ENCODE measurements at places on chromosomes 5 and 9. TPM values are rescaled to one million over a fixed set of nuclear protein-coding genes. Genes with fewer than 3 reads are reported as not detected.
A peak's percentile ranks its signal among the peaks of the same experiment; 100 is the strongest.

- H3K27ac ChIP-seq, result no peak overlapping the region
- no peaks in the 10 kb centered on the region for H3K4me1 ChIP-seq
- H3K27me3 ChIP-seq, result no peaks in the 10 kb centered on the region
- no peak for DNase-seq
- H3K36me3 ChIP-seq, result no peaks in the 10 kb centered on the region
- no peak overlapping the region for H3K4me3 ChIP-seq
Measured at GRCh38 chr9:135379540-135380267, 99.9 kb upstream of the PPP1R26 start.

- H3K4me1 ChIP-seq, result no peaks in the 10 kb centered on the region
- H3K27ac ChIP-seq, result no peak overlapping the region
- DNase-seq, result no peak
- no peaks in the 10 kb centered on the region for H3K27me3 ChIP-seq
Measured at GRCh38 chr5:59055745-59056448, 473.0 kb downstream of the RAB3C start.

- no peak for DNase-seq
- H3K4me3 ChIP-seq, result no peak overlapping the region
- H3K4me1 ChIP-seq, result no peaks in the 10 kb centered on the region
- H3K27ac ChIP-seq, result no peak overlapping the region
- H3K27me3 ChIP-seq, result no peaks in the 10 kb centered on the region
- H3K36me3 ChIP-seq, result no peaks in the 10 kb centered on the region
Measured at GRCh38 chr5:15544039-15544438, 44.1 kb downstream of the FBXL7 start.

- H3K27ac ChIP-seq, result no peak overlapping the region
- no peaks in the 10 kb centered on the region for H3K27me3 ChIP-seq
- DNase-seq, result no peak
- H3K36me3 ChIP-seq, result no peaks in the 10 kb centered on the region
- H3K4me3 ChIP-seq, result no peak overlapping the region
- no peaks in the 10 kb centered on the region for H3K4me1 ChIP-seq
Measured at GRCh38 chr9:131253891-131254491, 22.3 kb downstream of the FAM78A start.

DNA sequence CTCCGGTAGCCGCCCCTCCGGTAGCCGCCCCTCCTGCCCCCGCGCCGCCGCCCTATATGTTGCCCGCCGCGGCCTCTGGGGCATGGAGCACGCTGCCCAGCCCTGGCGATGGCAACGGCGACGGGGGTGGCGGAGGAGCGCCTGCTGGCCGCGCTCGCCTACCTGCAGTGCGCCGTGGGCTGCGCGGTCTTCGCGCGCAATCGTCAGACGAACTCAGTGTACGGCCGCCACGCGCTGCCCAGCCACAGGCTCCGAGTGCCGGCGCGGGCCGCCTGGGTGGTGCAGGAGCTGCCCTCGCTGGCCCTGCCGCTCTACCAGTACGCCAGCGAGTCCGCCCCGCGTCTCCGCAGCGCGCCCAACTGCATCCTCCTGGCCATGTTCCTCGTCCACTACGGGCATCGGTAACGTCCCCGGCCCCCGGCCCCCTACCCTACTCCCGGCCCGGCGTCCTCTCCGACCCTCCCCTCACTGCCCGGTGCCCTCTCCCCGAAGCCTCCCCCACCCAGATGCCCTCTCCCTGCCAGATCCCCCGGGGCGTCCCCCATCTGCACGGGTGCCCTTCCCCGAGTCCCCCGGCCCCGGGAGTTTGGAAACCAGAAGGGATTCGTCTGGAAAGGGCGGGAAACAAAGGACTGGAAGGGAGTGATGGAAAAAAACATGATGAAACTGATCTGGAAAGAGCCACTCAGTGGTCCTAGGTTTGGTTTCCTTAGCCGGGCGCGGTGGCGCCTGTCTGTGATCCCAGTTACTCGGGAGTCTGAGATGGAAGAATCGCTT lies 417 bp downstream of the SRD5A1 start:
- H3K36me3 ChIP-seq, result no peaks in the 10 kb centered on the region
- no peaks in the 10 kb centered on the region for H3K27me3 ChIP-seq
- DNase-seq, result no peak
- peak overlapping the region; percentile 97 for H3K4me3 ChIP-seq
- H3K27ac ChIP-seq, result peak overlapping the region; percentile 99

- peak overlapping the region; percentile 89 for H3K4me3 ChIP-seq
- DNase-seq, result no peak
- peak overlapping the region; percentile 92 for H3K27ac ChIP-seq
Measured at GRCh38 chr9:127423476-127423933, 677 bp upstream of the ZNF79 start.

DNA sequence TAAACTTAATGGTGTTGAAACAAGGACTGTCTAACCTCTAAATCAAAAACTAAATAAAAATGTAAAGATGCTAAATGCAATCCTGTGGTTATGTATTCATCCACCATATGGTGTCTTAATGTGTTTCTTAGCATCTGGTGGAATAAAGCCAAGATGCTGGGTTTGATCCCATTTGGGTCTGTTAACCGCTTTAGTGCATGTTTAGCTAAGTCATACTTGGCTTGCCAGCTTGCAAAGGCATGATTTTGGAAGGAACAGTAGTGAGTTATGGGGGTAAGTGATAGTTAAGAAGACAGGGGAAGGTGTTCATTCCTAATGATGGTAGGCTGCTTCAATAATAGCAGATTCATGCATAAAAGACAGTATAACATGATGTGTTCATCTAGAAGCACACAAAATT lies 139.0 kb upstream of the SLC27A6 start:
- no peaks in the 10 kb centered on the region for H3K4me1 ChIP-seq
- no peak for DNase-seq
- no peak overlapping the region for H3K27ac ChIP-seq
- no peak overlapping the region for H3K4me3 ChIP-seq
- H3K27me3 ChIP-seq, result no peaks in the 10 kb centered on the region

DNA sequence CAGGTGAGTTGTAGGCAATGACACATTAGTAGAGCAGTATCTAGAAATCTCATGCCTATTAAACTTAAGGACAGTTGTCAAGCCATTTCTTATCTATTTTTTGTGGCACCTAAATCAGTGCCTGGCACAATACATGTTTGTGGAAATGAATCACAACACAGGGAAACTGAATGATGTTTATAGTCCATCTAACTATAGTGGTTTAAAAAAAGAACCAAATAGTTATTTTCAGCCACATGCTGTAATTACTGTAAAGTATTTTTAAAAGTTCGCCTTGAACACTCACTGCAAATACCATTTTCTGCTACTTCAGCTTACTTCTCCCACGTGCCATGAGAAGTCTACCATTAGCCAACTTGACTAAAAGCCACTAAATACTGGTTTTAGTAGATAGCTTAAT lies 21.9 kb downstream of the FNBP1 start:
- DNase-seq, result no peak
- no peaks in the 10 kb centered on the region for H3K4me1 ChIP-seq
- H3K4me3 ChIP-seq, result no peak overlapping the region

- DNase-seq, result no peak
- H3K27me3 ChIP-seq, result no peaks in the 10 kb centered on the region
- peak overlapping the region; percentile 32 for H3K4me3 ChIP-seq
- peaks cover 9% of the 10 kb centered on the region for H3K4me1 ChIP-seq
- no peaks in the 10 kb centered on the region for H3K36me3 ChIP-seq
- peak overlapping the region; percentile 73 for H3K27ac ChIP-seq
Measured at GRCh38 chr5:81850501-81851357, 99.8 kb upstream of the SSBP2 start.

DNA sequence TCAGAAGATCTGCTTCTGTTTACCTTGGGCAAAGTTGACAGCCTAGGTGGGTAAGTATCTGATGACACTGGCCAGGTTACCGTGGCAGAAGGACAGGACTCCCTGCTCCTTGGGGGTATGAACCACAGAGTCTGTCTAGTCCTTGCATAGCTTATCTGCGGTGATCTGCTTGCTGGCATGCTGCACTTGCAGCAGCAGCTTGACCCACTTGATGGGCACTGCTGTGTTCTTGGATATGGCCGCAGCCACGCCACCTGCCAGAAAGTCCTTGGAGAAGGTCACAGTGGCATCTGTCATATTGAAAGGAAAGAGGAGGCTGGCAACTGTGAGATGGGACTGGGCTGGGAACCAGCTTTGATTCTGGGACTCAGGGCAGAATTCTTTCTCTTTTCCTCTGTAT lies 35.9 kb upstream of the POC5 start:
- H3K4me3 ChIP-seq, result no peak overlapping the region
- H3K27ac ChIP-seq, result no peak overlapping the region
- no peak for DNase-seq
- no peaks in the 10 kb centered on the region for H3K27me3 ChIP-seq

GRCh38 chr9:71271602-71272001 lies 150.2 kb upstream of the TRPM3 start:
- no peak for DNase-seq
- H3K36me3 ChIP-seq, result no peaks in the 10 kb centered on the region
- no peaks in the 10 kb centered on the region for H3K4me1 ChIP-seq

- H3K4me1 ChIP-seq, result no peaks in the 10 kb centered on the region
- no peaks in the 10 kb centered on the region for H3K36me3 ChIP-seq
- no peak overlapping the region for H3K27ac ChIP-seq
- H3K4me3 ChIP-seq, result no peak overlapping the region
Measured at GRCh38 chr5:137344723-137345322, 154.3 kb downstream of the SPOCK1 start.

GRCh38 chr5:54387659-54388232 lies 67.8 kb upstream of the HSPB3 start:
- H3K27me3 ChIP-seq, result no peaks in the 10 kb centered on the region
- no peak overlapping the region for H3K4me3 ChIP-seq
- H3K27ac ChIP-seq, result no peak overlapping the region

- no peaks in the 10 kb centered on the region for H3K36me3 ChIP-seq
- no peaks in the 10 kb centered on the region for H3K4me1 ChIP-seq
Measured at GRCh38 chr9:94761481-94761880, 35.0 kb downstream of the AOPEP start.

- H3K4me3 ChIP-seq, result no peak overlapping the region
- H3K27ac ChIP-seq, result no peak overlapping the region
- no peaks in the 10 kb centered on the region for H3K27me3 ChIP-seq
- no peaks in the 10 kb centered on the region for H3K36me3 ChIP-seq
Measured at GRCh38 chr5:14895301-14895700, 23.7 kb upstream of the ANKH start.

GRCh38 chr5:171724468-171725204 lies 61.0 kb upstream of the SMIM23 start:
- no peaks in the 10 kb centered on the region for H3K36me3 ChIP-seq
- no peak for DNase-seq
- no peaks in the 10 kb centered on the region for H3K4me1 ChIP-seq
- H3K27me3 ChIP-seq, result no peaks in the 10 kb centered on the region
- H3K27ac ChIP-seq, result no peak overlapping the region

- no peak overlapping the region for H3K4me3 ChIP-seq
- H3K4me1 ChIP-seq, result no peaks in the 10 kb centered on the region
- H3K27ac ChIP-seq, result no peak overlapping the region
Measured at GRCh38 chr5:147963436-147963835, 57.1 kb upstream of the C5orf46 start.

GRCh38 chr9:23615569-23615968 lies 210.5 kb downstream of the ELAVL2 start:
- no peaks in the 10 kb centered on the region for H3K4me1 ChIP-seq
- DNase-seq, result no peak
- no peak overlapping the region for H3K4me3 ChIP-seq
- no peaks in the 10 kb centered on the region for H3K36me3 ChIP-seq
- H3K27me3 ChIP-seq, result no peaks in the 10 kb centered on the region

GRCh38 chr5:171201310-171201709 lies 107.7 kb upstream of the TLX3 start:
- no peak overlapping the region for H3K27ac ChIP-seq
- H3K4me1 ChIP-seq, result no peaks in the 10 kb centered on the region
- no peaks in the 10 kb centered on the region for H3K36me3 ChIP-seq
- no peak overlapping the region for H3K4me3 ChIP-seq
- no peak for DNase-seq
- no peaks in the 10 kb centered on the region for H3K27me3 ChIP-seq

DNA sequence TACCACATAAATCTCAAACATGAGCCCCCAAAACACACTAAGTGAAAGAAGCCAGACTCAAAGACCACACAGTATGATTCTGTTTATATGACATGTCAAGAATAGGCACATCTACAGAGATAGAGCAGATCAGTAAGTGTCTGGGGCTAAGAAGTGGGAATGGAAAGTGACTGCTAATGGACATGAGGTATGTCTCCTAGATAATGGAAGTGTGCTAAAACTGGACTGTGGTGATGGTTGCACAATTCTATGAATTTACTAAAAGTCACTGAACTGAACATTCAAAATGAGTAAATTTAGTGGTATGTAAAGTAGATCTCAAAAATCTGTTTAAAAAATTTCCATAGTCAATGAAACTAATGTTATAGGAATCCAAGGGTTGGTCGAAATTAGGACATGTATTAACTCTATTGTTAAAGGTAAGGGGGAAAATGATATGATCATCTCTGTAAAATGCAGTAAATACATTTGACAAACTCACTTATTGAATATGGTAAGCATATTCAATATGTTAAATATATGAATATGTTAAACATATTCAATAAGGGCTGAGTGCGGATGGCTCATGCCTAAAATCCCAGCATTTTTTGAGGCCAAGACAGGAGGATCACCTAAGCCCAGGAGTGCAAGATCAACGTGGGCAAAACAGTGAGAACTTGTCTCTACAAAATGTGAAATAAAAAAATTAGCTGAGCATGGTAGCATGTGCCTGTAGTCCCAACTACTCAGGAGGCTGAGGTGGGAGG lies 51.7 kb downstream of the NUP155 start:
- H3K27me3 ChIP-seq, result no peaks in the 10 kb centered on the region
- DNase-seq, result no peak

DNA sequence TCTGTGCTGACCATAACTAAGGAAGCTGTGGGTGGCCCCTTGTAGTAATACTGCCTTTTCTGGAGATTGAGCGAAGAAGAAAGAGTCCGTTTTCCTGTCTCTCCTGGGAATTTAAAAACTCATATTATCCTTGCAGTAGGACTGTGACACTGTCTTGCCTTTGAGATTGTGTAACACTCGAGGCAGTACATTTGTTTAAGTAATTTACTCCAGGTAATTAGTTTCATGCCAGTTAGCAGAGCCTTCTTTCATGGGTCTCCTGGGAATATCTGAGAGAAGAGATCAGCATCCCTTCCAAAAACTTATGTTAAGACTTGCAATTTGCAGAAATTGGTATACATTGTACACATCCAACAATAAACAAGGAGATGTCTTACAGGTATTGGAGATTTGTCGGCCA lies 405.6 kb downstream of the DMRT2 start:
- H3K4me3 ChIP-seq, result no peak overlapping the region
- H3K27me3 ChIP-seq, result no peaks in the 10 kb centered on the region
- DNase-seq, result no peak
- no peaks in the 10 kb centered on the region for H3K4me1 ChIP-seq

ADGRV1 gene
- 6.9 TPM for total RNA-seq

SPAAR gene
- 1.4 TPM for total RNA-seq

MRNIP gene
- total RNA-seq, result 8.0 TPM

PCDHB10 gene
- total RNA-seq, result 0.20 TPM

FBXL7 gene
- total RNA-seq, result 1.2 TPM

GMCL2 gene
- not detected for total RNA-seq

PTCD2 gene
- 5.8 TPM for total RNA-seq

ARID3C gene
- 1.7 TPM for total RNA-seq

ADAMTS13 gene
- total RNA-seq, result 8.1 TPM

DBH gene
- 12.9 TPM for total RNA-seq

SIGMAR1 gene
- total RNA-seq, result 69.3 TPM

GKAP1 gene
- total RNA-seq, result 5.8 TPM

KLF9 gene
- 74.7 TPM for total RNA-seq

SPAG8 gene
- total RNA-seq, result 1.3 TPM

PGM5 gene
- 3.4 TPM for total RNA-seq

GFI1B gene
- total RNA-seq, result not detected

CNTNAP3B gene
- 5.2 TPM for total RNA-seq

RASGEF1C gene
- total RNA-seq, result not detected

DOLPP1 gene
- 16.8 TPM for total RNA-seq

Measured in right lobe of liver (tissue), 6 donors.